Fibroblast of lung (primary cell): ENCODE measurements at places on chromosomes 1 and 21. TPM values are rescaled to one million over a fixed set of nuclear protein-coding genes. Genes with fewer than 3 reads are reported as not detected.

The DIO1 gene
- not detected in 2 replicates for polyA plus RNA-seq

DNA sequence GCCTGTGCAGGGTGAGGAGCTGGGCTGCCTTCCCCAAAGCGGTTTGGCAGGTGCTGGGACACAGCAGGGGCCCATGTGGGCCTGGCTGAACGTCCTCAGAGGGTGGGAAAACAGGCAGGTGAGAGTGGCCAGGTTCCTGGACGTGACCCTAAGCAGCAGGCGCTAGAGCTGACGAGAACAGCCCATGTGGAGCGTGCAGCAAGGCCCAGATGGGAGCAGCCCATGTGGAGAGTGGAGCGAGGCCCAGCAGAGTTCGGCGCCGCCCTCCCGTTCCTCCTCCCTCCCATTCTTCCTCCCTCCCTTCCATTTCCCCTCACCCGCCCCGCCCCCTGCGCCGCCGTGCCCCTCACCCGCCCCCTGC is 314.4 kb upstream of the VAMP3 start:
- no peak for DNase-seq
- no peaks in the 10 kb centered on the region for H3K27me3 ChIP-seq
- no peaks in the 10 kb centered on the region for H3K36me3 ChIP-seq
- no peak overlapping the region for H3K27ac ChIP-seq

- no peak overlapping the region for H3K27ac ChIP-seq
- no peak overlapping the region for H3K4me3 ChIP-seq
- no peak for DNase-seq
- no peaks in the 10 kb centered on the region for H3K36me3 ChIP-seq
- H3K4me1 ChIP-seq: no peaks in the 10 kb centered on the region
- H3K27me3 ChIP-seq: no peaks in the 10 kb centered on the region
These were observed 14.6 kb downstream of the RPS6KA1 start for GRCh38 chr1:26544126-26544525.

DNA sequence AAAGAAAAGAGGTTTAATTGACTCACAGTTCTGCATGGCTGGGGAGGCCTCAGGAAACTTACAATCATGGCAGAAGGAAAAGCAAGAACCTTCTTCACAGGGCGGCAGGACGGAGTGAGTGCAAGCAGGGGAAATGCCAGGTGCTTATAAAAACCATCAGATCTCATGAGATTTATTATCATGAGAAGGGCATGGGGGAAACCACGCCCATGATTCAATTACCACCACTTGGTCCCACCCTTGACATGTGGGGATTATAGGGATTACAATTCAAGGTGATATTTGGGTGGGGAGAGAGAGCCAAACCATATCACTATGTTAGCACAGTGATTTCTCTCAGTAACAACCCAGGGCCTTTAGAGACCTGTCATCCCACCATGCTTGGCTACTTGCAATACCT is 39.9 kb downstream of the LRRN2 start:
- no peaks in the 10 kb centered on the region for H3K4me1 ChIP-seq
- no peaks in the 10 kb centered on the region for H3K27me3 ChIP-seq
- no peak overlapping the region for H3K27ac ChIP-seq
- H3K36me3 ChIP-seq: no peaks in the 10 kb centered on the region
- DNase-seq: no peak
- H3K4me3 ChIP-seq: no peak overlapping the region

The CASQ1 gene
- 0.15 TPM in 1 of 2 replicates, not detected in the other for polyA plus RNA-seq

DNA sequence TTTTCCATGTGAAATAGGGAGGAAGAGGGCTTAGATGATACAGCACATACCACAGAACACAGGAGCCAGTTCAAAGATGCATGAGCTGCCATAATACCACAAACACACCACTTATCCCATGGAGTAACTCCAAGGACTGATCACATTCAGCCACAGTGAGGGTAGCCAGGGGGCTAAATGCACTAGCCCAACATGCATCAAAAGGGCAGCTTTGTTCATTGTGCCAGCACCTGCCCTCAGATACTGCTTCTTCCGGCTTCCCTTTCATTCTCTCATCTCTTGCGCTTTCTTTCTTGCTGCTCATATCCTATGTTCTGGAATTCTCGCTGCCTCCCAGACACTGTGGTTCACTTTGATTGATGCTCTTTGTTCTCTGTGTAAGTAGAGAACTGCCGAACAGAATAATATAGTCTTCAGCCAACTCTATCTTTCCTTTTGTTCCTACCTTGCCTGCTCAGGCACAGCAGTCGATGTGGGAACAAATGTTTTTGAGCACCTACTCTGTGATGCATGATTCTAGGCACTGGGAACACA is 50.0 kb upstream of the SYT6 start:
- DNase-seq: no peak
- H3K36me3 ChIP-seq: no peaks in the 10 kb centered on the region
- H3K27ac ChIP-seq: no peak overlapping the region
- H3K4me1 ChIP-seq: no peaks in the 10 kb centered on the region

GRCh38 chr1:14748977-14749376 is 150.5 kb downstream of the KAZN start:
- H3K4me3 ChIP-seq: no peak overlapping the region
- H3K36me3 ChIP-seq: no peaks in the 10 kb centered on the region
- peaks cover 4% of the 10 kb centered on the region for H3K4me1 ChIP-seq
- DNase-seq: no peak
- H3K27ac ChIP-seq: no peak overlapping the region
- no peaks in the 10 kb centered on the region for H3K27me3 ChIP-seq
